Ovary (tissue), 10 donors: ENCODE measurements at places on chromosomes 2 and 18.

DNA sequence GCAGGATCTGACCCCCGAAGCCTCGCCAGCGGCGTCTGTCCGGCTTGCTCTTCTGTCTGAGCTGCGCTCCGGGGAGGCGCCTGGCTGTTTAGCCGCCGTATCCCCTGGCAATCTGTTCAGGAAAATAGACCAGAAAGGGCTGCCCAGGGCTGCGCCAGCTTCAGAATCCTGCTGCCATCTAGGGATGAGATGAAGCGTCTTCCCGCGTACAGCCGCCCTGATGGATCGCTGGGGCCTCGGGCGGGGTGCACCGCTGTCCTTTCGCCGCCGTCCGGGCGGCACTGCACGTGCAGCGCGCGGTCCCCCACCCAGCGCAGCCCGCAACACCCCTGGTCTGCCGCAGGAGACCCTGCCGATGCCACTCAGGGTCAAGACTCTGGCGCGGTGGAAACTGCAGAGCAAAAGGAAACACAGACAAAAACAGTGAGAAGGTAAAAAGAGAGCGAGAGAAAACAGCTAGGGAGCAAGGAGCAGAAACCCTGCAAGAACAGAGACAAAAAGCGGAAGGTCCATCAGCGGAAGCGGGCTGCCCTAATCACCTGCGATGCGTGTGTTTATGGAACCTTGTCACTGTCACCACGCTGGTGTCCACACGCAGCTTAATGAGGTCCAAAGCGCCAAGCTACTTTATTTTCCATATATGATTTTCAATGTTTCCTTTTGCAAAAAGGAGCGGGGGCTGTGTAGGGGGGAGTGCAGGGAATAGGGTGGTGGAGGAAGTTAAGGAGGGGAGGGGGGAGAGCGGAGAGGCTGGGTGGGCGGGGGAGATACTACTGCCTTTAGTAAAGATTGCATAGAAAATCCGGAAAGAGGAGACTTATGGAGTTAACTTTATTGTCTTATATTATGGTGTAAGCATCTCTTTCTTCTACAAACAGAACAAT lies 2113.3 kb upstream of the PIK3C3 start:
- DNase-seq = peak; percentile 20

- no peak for DNase-seq
Measured at GRCh38 chr2:196099916-196100315, 31.3 kb upstream of the DNAH7 start.

DNA sequence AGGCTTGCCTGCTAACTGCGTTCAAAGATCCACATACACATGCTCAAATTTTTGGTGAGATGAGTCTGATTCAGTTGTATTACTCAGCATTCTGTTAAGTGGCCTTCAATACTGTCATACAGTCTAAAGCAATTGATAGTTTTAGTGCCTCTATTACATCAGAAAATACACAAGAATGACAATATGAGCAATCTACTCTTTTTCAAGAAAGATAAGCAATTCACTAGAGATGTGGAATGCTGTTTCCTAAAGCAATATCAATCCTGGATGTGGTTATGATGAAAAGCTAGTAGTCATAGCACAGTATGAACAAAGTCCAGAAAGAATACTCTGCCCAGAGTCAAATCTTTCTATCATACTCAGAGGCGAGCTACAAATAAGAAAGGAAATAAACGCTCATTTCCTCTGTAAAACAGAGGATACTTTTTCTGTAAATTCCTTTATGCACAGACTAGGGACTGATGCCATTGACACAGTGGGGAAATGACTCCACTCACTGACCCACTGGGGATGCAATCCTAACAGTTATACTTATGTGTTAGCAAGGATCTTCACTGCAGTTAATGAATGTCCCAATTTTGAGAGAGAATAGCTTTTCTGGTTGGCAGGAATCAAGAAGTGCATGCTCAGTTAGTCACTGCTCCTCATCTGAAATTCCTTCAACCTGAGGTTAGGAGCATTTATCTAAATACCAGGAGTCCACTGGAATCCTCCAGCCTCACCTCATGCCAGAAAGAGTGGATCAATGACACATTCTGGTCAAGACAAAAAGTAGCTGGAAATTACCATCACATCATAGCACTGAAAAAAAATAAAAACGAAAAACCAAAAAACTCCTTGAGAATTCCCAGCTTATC lies 83.3 kb downstream of the PDE11A start:
- DNase-seq = no peak

DNA sequence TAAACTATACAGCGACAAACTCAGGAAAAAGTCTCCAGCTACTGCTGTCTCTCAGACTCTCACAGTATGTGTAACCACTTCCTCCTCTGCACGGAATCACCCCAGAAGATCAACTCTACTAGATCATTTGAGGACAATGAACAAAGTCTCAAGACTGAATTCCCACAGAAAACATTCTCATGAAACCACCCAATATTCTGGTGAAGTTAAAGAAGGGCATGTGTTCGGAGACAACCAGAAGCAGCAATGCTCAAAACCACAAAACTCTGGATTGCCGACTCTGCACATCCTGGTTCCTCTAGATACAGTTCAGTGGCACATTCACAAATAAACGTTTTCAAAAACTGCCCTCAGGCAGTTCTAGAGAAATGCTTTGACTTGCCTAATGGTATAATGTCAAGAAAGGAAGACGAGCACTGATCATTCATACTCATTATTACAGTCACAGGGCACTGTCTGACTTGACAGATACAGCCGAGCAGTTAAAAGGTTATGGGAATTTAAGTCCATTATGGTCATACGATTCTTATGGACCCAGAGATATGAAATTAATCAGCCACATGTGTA lies 91.9 kb upstream of the STK17B start:
- DNase-seq = no peak

- no peak for DNase-seq
Measured at GRCh38 chr2:145055651-145056050, 535.7 kb upstream of the ZEB2 start.

GRCh38 chr2:227534714-227535113 lies 62.8 kb downstream of the AGFG1 start:
- DNase-seq = no peak

DNA sequence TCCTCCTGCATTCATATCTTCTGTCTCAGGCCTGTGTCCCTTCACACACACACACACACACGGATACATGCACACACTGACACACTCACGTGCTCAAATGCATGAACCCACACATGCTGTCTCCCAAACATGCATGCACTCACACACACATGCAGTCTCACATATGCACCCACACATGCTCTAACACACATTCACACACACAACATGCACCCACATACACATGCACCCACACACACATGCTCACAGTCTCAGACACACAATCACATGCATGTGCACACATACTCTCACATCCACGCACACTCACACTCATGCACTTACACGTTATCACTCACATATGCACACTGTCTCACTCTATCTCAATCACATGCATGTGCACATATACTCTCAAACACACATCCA lies 1.9 kb upstream of the CD226 start:
- DNase-seq = no peak

DNA sequence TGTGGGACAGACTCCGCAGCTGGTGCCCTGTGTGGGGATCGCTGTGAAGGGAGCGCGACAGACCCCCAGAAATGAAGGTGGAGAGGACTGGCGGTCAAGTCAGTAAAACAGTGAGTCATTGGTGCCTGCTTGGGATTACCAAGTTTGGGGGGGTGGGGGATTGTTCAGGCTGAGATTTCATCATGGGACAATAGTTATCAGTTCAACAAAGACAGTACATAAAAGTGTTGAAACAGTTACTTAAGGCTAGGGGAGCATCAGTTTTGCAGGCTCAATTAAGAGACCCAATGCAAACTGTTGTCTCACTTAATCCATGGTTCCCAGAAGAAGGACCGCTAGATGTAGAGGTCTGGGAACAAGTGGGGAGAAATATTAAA lies 42.4 kb upstream of the PDK1 start:
- no peak for DNase-seq

DNA sequence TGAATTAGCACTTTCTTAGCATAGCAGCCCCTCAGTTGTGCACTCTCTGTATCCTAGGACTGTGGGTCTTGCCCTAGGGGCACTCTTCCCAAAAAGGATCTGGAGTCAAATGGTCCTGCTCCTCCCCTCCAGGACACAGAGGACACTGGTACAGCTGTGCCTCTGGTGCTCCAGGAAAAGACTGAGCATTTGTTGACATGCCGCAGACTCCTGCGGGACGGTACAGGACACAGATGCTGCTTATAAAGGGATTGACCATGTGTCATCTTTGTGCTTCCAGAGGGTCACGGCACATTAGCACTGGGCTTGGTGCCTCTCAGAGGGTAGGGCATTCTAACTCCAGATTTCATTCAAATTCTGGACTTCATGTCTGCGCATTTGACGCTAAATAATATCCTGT lies 110.5 kb downstream of the KLF7 start:
- no peak for DNase-seq

DNA sequence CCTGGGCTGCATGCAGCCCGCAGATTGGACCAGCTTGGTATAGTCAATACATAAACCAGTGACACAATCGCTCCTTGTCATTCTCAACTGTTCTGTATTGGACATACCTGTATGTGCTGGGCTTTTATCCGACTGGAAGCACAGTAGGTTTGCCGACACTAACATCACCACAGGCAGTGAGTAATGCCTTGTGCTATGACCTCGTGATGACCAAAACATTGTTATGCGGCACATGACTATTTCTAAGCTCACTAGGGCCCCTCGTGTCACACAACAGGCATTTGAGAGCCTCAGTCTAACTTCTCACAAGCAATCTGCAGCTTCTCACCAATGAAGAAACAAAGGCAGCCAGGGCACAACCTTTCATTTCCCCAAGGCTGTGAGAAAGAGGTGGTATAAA lies 320.8 kb downstream of the AFF3 start:
- no peak for DNase-seq

- DNase-seq = no peak
Measured at GRCh38 chr2:100166701-100167100, 24.3 kb upstream of the AFF3 start.

DNA sequence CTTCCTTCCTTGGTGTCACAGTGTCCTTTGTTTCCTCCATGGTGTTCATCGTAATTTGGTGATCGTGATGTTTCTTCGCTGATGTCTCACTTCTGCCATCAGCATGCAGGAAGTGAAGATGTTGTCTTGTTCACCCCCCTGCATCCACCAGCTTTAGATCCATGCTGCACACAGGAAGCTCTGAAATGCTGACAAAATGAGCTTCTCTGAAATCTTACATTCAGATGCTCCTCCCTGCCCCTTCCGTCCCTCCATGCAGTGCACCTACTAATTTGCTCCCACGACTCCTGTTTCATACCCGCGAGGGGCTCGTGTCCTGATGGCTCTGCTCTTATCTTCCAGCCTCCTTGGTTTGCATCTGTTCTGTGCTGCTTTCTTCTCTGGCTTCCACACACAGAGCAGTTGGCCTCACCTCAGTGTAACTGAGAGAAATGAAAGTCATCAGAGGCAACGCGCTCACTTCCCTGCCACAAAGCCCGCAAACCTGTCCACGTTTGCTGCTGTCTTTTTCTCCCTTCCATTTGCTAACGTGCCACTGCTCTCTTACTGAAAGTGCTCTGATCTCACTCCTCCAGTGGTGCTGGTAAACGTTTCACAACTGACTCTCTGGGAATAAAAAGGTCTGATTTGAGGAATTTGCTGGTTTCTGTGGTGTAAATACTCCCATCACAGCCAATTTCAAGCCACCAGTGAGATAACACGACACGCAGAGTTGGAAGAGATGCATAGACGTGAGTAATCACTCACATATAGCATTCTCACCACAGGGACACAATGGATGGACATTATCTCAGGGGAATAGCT lies 41.0 kb upstream of the MGAT4A start:
- no peak for DNase-seq

DNA sequence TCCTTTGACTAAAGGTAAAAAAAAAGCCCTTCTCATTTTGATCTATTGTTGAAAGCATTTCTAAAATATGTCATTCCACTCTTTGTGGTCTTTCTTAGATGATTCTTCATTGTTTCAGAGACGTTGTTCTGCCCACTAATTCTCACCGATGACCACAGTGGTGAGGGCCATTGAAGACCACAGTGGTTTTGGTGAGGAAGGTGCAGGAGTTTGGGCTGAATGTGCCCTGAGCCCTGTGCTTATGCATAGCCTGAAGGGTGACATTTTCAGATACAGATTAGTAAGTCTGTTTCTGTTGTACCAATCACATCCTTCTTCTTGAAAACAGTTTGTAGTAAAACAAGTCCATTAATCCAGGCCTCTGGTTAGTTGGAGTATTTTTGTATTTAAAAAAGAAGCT lies 251.3 kb upstream of the ATP5MC3 start:
- no peak for DNase-seq

DNA sequence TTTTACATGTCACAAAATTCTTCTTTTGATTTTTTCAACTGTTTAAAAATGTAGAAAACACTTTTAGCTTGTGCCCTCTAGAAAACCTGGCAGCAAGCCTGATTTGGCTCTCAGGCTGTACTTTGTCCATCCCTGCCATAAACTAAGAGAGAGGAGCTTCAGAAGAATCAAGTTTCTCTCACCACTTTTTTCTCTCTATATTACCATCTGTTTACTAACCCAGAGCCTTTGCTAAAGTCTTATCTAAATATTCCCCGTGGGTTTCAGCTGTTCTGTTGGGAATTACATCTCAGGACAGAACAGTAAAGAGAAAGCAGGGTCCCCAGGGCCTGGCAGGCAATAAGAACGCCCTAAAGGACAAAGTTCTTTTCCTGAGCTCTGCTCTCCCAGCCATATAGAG lies 409.1 kb upstream of the CRIM1 start:
- DNase-seq = no peak

GRCh38 chr2:238574490-238575271 lies 148.0 kb downstream of the ASB1 start:
- no peak for DNase-seq

DNA sequence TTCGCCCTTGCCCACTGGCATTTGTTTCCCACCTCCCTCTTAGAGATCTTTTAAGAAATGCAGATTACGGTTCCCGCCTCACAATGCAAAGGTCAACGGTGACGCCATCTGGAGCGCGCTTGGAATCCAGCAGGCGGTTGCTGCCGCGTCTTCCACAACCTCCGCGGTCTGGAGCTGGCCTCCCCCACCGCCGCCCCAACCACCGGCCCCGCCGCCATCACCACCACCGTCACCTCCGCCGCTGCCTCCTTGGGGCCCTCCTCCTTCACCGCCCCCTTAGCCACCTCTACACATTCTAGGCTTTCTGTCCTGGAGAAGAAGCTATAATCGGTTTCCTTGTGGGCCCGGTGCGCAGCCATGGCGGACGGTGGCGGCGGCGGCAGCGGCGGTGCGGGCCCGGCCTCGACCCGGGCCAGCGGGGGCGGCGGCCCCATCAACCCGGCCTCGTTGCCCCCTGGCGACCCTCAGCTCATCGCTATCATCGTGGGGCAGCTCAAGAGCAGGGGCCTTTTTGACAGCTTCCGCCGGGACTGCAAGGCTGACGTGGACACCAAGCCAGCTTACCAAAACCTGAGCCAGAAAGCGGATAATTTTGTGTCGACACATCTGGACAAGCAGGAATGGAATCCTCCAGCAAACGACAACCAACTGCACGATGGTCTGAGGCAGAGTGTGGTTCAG lies at the start of gene BOD1L2:
Gene BOD1L2, plus strand, starts transcription at position 132 of the 681 bp plus-strand sequence. Its CDS starts 226 bp downstream, at position 358.
- DNase-seq = no peak

DNA sequence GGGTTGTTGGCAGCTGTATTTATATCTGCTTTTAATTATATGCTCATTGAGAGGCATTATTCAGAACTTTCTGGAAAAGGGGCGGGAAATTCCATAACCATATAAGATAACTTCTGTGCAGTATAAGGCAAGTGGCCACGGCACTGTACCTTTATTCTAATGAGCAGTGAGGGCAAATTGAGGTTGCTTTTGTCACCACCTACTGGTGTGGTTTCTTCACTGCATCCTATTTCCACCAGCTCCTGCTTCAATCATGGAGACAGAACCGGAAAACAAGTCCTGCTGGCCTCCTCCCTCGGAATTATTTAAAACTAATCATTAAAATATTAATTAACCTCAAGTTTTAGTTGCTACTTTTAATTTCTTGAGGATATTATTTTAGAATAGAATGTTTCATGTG lies 759.4 kb downstream of the CBLN2 start:
- no peak for DNase-seq

GRCh38 chr2:29196792-29197788 lies 81.9 kb downstream of the CLIP4 start:
- peak; percentile 73 for DNase-seq
